ENCODE measurements at places on chromosomes 2 and 18. TPM values are rescaled to one million over a fixed set of nuclear protein-coding genes. Genes with fewer than 3 reads are reported as not detected.

GRCh38 chr18:36187826-36188721 lies 777 bp downstream of the MOCOS start:
- H3K4me3 ChIP-seq: peak overlapping the region; percentile 84
- no peaks in the 10 kb centered on the region for H3K36me3 ChIP-seq
- no peak for DNase-seq
- peaks cover 17% of the 10 kb centered on the region for H3K4me1 ChIP-seq
- no peak overlapping the region for H3K27ac ChIP-seq

Gene KCNJ13
- not detected for total RNA-seq

- H3K36me3 ChIP-seq: no peaks in the 10 kb centered on the region
- peaks cover 30% of the 10 kb centered on the region for H3K4me1 ChIP-seq
- DNase-seq: peak; percentile 83
- H3K27me3 ChIP-seq: no peaks in the 10 kb centered on the region
Measured at GRCh38 chr18:46281185-46282176, 177.3 kb downstream of the HAUS1 start.

DNA sequence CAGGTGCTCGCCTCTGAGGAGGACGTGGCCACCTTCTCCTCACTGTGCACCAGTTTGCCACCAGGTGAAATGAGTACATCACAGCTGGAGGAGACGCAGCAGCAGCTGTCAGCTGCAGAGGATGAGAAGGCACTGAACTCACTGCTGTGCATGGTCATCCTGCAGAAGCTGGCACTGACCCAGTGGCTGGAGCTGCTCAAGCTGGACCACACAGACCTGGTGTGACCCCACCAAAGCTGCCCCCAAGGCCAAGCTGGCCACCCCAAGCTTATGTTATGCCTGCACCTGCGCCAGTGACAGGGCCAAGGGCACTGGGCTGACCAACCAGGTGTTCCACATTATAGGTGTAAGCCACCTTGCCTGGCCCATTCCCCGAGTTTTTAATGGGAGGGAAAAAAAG lies 19.3 kb downstream of the CLK1 start:
- H3K27me3 ChIP-seq: no peaks in the 10 kb centered on the region
- no peak overlapping the region for H3K4me3 ChIP-seq
- DNase-seq: no peak
- no peak overlapping the region for H3K27ac ChIP-seq
- no peaks in the 10 kb centered on the region for H3K36me3 ChIP-seq
- no peaks in the 10 kb centered on the region for H3K4me1 ChIP-seq

Gene SP140
- not detected for total RNA-seq

GRCh38 chr2:171718720-171719119 lies 31.5 kb downstream of the DYNC1I2 start:
- H3K27me3 ChIP-seq: no peaks in the 10 kb centered on the region
- peaks cover 10% of the 10 kb centered on the region for H3K4me1 ChIP-seq
- DNase-seq: no peak
- peaks cover 6% of the 10 kb centered on the region for H3K36me3 ChIP-seq

Gene TP53I3
- 40.8 TPM for total RNA-seq

- DNase-seq: no peak
- no peak overlapping the region for H3K27ac ChIP-seq
- no peaks in the 10 kb centered on the region for H3K27me3 ChIP-seq
Measured at GRCh38 chr2:58521803-58522554, 280.9 kb upstream of the FANCL start.

DNA sequence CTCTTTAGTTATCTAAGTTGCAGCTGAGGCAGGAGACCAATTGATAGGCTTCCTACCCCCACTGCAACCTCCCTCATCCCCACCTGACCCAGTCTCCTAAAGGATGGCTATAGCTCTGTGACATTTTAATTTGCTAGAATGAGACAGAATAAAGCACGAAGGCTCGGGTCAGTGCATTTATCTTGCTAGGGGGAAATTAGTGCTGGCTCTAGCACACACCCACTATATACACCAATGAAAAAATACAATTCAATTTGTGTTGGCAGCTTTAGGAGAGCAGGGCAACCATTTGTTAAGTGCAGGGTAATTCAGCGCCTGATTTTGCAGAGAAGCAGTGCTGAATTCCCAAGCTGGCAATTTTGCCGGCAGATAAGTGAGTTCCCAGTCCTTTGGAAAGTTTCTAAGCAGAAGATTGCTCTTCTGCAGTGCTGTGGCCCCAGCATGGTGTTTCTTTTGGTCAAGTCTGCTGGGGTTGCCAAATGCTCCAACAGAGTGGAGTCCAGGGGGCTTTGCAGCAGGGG lies 346.0 kb downstream of the ALK start:
- DNase-seq: no peak
- no peak overlapping the region for H3K27ac ChIP-seq
- H3K4me1 ChIP-seq: no peaks in the 10 kb centered on the region
- no peaks in the 10 kb centered on the region for H3K36me3 ChIP-seq
- no peak overlapping the region for H3K4me3 ChIP-seq
- no peaks in the 10 kb centered on the region for H3K27me3 ChIP-seq

- DNase-seq: no peak
- no peak overlapping the region for H3K4me3 ChIP-seq
- no peaks in the 10 kb centered on the region for H3K36me3 ChIP-seq
- H3K27me3 ChIP-seq: peaks cover 17% of the 10 kb centered on the region
- H3K27ac ChIP-seq: no peak overlapping the region
Measured at GRCh38 chr2:80292474-80292873, 12.1 kb downstream of the LRRTM1 start.

Gene GKN2
- not detected for total RNA-seq

- H3K36me3 ChIP-seq: no peaks in the 10 kb centered on the region
- H3K4me3 ChIP-seq: no peak overlapping the region
- peak overlapping the region; percentile 76 for H3K27ac ChIP-seq
- H3K4me1 ChIP-seq: peaks cover 4% of the 10 kb centered on the region
- no peaks in the 10 kb centered on the region for H3K27me3 ChIP-seq
- DNase-seq: no peak
Measured at GRCh38 chr2:240962300-240963064, 35.9 kb upstream of the SNED1 start.

DNA sequence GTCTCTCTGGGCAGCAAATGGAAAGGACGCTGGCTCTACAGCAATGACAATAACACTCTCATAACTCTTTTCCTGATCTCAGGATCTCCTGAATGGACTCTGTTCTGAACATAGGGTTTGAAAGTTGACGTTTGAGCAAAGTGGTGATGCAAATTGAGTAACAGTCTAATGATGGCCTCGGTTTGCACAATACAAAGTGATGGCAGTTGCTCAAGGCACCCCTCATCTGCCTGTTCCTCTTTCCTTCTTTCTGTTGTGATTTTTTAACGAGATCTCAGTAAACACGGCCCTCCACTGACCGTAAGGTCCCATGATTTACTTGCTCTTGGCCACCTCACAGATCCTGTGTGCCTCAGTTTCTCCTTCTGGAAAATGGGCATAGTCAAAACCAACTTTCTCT lies 303.6 kb downstream of the SLC8A1 start:
- H3K4me1 ChIP-seq: no peaks in the 10 kb centered on the region
- no peak for DNase-seq
- H3K4me3 ChIP-seq: no peak overlapping the region
- H3K36me3 ChIP-seq: no peaks in the 10 kb centered on the region

DNA sequence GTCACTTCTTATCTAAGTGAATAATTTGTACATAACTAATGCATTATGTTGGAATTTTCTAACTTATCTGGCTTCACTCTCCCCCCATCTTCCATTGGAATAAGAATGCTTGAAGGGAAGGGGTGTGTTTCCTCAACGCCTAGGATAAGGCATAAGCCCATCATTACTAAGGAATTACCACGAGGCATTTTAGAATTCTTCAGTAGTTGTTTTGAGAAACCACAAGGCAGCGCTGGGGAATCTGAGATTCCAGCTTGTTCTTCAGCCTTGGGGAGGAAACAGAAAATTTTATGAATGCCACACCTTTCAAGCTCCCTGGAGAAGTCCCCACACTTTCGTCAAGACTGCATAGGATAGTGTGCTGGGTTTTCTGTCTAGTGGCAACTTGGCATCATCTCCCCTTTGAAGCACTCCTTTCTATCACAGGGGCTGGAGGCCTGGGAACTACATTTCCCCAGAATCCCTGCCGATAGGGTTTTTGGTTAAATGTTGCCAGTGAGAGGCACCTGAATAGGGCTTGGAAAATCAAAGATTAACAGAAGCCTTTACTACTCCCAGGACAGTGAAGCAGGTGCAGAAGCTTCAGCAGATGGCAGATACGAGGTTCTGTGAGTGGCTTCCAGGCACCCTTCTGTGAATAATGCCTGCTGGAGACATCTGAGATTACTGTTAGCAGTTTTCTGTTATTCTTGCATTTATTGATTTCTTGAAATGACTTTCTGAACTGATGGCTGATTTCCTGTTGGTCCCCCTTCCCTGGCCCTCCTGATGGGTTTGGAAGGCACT lies 192.7 kb upstream of the REV1 start:
- DNase-seq: no peak
- no peaks in the 10 kb centered on the region for H3K27me3 ChIP-seq
- H3K4me1 ChIP-seq: peaks cover 9% of the 10 kb centered on the region
- H3K27ac ChIP-seq: no peak overlapping the region
- no peak overlapping the region for H3K4me3 ChIP-seq

Gene CACNB4
- 6.0 TPM for total RNA-seq

Gene SERPINB11
- total RNA-seq: not detected

DNA sequence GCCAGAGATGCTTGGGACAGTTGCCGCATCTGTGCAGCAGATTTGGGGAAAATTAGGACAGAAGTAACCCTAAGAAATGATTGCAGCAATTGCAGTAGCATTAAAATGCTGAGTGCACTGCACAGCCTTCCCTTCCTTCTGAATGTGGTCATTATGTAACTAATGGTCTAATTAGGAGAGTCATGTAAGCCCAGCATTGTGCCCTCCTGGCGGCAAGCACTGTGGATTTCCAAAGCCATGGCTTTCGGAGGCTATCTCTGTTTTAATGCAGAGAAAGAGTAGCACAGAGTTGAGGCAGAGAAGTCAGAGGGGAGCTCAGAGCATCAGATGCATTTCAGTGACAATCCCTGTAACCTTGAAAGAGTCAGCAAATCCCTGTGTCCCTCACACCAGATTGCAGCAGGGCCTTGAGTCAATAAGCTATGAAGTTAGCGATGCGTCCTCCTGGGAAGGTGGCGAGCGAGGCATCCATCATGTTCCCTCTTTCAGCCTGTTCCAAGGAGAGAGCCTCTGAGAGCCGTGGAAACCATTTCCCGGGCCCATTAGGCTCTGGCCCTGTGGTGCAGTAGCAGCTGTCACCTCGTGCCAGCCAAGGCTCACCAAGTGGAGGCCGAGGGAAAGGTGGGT lies 307.2 kb downstream of the FBXO15 start:
- DNase-seq: no peak
- no peak overlapping the region for H3K27ac ChIP-seq
- peaks cover 4% of the 10 kb centered on the region for H3K4me1 ChIP-seq
- peaks cover 12% of the 10 kb centered on the region for H3K27me3 ChIP-seq
- H3K4me3 ChIP-seq: no peak overlapping the region

- no peak overlapping the region for H3K27ac ChIP-seq
- H3K4me1 ChIP-seq: peaks cover 6% of the 10 kb centered on the region
- H3K36me3 ChIP-seq: no peaks in the 10 kb centered on the region
- H3K4me3 ChIP-seq: no peak overlapping the region
Measured at GRCh38 chr2:21233194-21233593, 109.4 kb downstream of the TDRD15 start.

DNA sequence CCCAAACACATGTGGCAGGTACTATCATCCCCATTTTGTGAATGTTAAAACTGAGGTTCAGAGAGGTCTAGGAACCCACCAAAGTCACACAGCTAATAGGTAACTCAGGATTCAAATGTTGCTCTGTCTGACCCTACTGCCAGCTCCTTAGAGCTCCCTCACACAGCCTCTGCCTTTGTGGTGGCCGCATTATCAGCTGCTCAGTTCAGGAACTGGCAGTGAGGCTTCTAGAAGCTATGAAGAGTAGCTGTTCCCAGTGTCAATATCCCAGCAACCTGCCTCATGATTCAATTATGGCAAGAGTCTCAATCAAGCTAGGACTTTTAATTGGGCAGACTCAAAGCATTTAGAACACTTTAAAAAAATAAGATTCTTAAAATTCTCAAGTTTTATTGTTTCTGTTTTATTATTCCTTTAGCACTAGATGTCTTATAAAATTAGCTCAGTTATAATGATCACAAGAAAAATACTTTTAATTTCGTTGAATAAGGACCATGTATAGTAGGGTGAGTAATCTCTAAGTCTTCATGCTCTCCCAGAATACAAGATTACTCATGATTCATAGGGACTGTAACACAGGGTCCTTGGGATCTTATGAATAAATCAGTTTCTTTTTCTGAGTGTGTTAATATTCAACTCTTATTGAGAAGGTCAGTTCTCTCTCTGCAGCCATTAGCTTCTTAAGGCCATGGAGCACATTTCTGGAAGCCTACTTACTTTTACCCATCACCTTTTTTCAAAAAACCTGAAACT lies 342.7 kb downstream of the RND3 start:
- peaks cover 12% of the 10 kb centered on the region for H3K4me1 ChIP-seq
- no peaks in the 10 kb centered on the region for H3K27me3 ChIP-seq
- DNase-seq: no peak
- H3K27ac ChIP-seq: no peak overlapping the region
- H3K4me3 ChIP-seq: no peak overlapping the region
- H3K36me3 ChIP-seq: peaks cover 10% of the 10 kb centered on the region

DNA sequence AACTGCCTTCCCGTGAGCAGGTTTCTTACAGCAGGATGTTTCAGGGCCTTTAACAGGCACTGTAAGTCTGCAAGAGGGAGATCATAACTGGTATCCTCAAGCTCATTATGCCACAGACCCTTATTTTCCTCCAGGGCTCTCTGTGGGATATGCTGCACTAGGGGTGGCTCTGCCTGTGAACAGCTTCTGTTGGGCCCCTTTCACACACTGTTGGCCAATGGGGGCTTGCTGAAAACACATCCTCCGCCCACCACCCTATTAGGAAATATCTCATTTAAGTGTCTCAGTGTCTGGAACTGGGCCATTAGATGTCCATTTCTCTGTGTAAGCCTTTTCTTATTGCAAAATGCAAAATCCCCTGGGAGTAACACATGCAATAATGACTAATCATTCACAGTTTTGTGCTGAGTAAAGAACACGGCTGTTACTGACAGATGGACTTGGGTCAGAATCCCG lies 414.3 kb upstream of the HS6ST1 start:
- H3K27ac ChIP-seq: no peak overlapping the region
- peaks cover 7% of the 10 kb centered on the region for H3K36me3 ChIP-seq
- no peaks in the 10 kb centered on the region for H3K27me3 ChIP-seq

GRCh38 chr2:69275490-69275889 lies 111.5 kb downstream of the GFPT1 start:
- peaks cover 66% of the 10 kb centered on the region for H3K27me3 ChIP-seq
- H3K36me3 ChIP-seq: no peaks in the 10 kb centered on the region
- no peak overlapping the region for H3K4me3 ChIP-seq
- H3K27ac ChIP-seq: no peak overlapping the region
